SJSA1 (cell line): ENCODE measurements at places on chromosomes 16 and 17.
A peak's percentile ranks its signal among the peaks of the same experiment; 100 is the strongest.

GRCh38 chr17:74211141-74211911 lies 2.0 kb upstream of the TTYH2 start:
- DNase-seq, result no peak

DNA sequence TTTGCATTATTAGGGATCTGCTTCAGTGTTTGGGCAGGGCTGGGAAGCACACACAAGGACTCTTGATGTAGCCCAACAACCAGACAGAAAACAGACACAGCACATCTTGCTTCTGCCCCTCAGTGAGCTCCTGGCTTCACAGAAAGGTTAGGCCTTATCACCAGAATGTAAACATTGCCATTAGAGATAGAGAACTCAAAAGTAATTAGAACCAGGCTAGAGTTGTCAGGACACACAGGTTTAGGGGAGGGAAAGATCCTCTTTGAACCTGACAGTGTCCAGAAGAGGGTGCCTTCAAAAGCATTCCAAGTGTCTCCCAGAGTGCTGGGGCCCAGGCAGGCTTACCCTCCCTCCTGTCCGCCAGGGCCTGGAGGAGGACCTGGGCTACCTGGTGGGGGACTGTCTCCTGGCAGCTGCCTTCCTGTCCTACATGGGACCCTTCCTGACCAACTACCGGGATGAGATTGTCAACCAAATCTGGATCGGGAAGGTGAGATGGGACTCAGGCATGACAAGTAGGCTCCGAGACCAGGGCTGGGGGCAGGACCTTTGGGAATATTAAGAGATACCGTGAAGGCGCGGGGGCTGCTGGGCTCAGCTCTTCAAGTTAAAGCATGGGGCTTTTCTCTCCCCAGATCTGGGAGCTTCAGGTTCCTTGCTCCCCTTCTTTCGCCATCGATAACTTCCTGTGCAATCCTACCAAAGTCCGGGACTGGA lies 16.9 kb upstream of the KDM6B start:
- DNase-seq, result no peak

DNA sequence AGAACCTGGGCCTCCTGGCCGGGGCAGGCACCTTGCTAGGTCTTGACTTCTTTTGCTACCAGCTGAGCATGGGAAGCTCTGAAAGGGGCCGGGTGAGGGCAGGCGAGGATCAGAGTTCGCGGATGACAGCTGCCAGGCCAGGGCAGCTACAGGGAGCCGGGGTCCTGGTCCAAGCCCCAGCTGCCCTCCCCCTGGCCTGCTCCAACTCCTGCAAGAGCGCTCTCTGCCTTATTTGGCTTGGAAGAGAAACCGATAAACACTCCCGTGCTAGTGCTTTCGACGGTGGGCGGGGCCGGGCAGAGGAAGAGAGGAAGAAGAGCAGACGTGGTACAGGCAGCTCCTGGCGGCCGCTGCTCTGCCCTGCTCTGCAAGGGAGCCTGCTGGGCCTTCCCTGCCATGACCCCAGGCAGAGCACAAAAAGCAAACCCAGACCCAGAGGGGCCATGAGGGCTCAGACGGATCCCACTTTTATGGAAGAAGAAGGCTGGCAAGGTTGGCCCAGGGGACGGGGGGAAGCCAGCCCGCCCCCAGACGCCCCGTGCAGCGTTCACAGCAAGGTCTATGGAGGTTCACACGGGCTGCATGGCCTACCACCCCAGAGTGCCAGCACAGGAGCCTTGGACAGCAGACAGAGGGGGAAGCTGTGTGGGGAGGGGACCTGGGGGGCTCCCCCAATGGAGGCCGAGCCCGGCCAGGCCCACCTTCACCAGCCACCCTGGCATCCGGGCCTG lies 25.6 kb downstream of the PIEZO1 start:
- no peak for DNase-seq

DNA sequence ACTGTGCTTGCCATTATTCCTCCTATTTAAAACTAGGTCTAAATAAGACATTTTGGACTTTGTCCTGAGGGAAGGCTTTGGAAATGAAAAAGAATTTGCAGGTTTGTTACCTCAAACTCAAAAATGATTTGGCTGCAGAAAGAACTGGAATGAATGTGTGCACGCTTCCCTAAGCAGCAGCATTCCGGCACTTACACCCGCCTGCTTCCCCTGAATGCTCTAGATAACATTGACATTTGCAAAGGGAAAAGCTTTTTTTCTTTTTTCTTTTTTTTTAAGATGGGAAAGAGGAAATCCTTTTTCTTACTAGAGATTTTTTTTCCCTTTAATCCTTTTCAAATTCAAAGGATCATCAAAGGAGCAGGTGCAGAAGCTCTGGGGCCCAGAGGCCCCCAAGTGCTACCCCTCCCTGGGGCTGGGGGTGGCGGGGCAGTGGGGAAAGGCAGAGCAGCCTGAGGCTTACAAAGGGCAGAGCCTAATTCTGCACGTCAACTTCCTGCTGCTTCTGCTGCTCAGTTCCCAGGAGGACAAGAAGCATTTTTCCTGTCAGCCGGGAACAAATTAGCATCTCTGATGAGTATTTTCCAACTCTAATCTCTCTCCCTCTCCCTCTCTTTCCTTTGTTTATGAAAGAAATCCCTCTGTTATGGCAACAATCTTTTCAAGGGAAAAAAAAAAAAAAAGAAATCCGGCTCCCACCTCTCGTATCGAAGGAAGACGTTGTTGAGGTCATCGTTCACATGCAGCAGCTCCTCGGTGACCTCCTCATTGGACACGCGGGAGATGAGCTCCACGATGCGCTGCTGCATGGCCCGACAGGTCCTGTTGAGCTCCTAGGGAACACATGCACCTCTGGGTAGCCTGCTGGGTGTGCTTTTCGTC lies 32.1 kb upstream of the SREBF1 start:
- DNase-seq, result no peak

- DNase-seq, result no peak
Observed at GRCh38 chr17:79785900-79786810, 8.2 kb downstream of the CBX2 start.

- no peak for DNase-seq
Observed at GRCh38 chr16:72301523-72302236, 129.7 kb upstream of the PMFBP1 start.

- DNase-seq, result no peak
Observed at GRCh38 chr16:20881503-20881878, 18.7 kb downstream of the DCUN1D3 start.

DNA sequence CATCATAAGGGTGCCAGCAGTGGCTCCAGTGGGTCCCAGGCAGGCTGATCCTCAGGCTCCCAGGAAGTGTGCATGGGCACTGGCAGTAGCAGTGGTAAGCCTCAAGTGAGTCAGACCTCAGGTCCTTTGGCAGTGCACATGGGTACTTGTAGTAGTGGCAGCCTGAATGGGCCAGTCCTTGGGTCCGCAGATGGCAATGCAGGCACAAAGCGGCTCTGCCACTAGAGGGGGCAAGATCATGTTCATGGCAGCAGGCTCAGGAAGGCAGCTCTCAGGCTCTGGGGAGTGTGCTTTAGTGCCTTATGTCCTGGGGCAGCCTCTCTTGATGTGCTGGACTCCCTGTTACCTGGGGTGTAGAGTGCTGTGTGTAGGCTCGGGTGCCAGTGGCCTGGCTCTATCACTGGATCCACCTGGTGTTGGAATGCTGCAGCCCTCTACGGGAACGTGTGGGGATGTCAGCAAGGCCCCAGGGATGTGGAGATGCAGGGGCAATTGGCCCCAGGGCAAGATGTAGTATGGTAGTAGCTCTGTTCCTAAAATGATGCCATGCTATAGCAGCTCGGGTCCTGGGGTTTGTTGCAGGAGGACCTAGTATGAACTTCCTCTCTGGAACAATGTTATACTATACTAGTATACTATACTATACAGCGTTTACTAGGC lies 11.0 kb downstream of the ACSM3 start:
- DNase-seq, result peak; percentile 23

DNA sequence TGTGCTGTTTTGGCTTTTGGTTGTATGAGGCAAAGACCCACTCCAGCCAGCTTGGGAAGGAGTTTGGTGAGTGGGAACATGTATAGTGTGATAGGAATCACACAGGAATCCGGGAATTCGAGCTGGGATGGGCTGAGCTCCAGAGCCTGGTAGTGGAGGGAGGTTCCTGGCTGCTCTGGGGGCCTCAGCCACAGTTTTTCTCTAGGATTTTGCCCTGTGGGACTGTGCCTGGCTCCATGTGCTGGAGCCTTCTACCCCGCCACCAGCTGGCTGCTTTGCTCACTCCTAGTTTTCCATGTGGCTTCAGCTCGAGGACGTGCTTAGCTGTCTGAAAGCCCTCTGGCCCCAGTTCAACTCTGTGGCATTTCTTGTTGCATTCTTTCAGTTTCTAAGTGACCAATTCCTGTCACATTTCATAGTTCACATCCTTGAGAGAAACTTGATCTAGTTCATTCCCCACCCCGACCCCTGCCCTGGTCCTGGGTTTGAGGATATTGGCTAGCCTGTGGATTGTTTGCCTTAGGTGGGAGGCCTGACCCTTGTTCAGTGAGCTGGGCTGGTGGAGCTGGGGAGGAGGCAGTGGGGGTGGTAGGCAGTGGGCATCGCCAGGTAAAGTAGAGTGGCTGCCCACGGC lies 5.0 kb downstream of the SEC14L1 start:
- DNase-seq, result peak; percentile 88

GRCh38 chr17:42669977-42670788 lies 6.6 kb downstream of the PLEKHH3 start:
- no peak for DNase-seq

- DNase-seq, result peak; percentile 84
Observed at GRCh38 chr17:77451894-77452852, 311.4 kb downstream of the SEC14L1 start.

- DNase-seq, result no peak
Observed at GRCh38 chr16:5604770-5605169, 507.2 kb upstream of the EEF2KMT start.
